Umbilical cord (tissue), 2 donors: ENCODE measurements at places on chromosomes 6 and 20. TPM values are rescaled to one million over a fixed set of nuclear protein-coding genes. Genes with fewer than 3 reads are reported as not detected.

The ANGPT4 gene
- total RNA-seq = 0.24 TPM

DNA sequence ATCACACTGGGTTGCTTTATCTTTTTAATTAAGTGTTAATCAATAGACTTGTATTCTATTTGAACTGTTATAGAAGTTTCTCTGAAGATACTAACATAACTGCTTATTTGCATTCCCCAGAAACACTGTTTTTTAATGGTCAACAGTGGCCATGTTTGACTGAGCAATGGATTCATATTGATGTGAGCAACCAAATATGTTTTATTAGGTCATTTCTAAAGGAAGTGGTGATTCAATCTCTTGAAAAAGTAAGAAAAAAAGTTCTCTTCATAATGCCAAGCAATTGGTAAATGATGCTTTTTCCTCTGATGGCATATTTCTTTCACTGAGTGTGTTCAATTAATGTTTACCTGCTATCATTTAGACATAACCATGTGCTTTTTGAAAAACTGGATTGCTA, 593.0 kb upstream of the CITED2 start:
- DNase-seq = no peak

DNA sequence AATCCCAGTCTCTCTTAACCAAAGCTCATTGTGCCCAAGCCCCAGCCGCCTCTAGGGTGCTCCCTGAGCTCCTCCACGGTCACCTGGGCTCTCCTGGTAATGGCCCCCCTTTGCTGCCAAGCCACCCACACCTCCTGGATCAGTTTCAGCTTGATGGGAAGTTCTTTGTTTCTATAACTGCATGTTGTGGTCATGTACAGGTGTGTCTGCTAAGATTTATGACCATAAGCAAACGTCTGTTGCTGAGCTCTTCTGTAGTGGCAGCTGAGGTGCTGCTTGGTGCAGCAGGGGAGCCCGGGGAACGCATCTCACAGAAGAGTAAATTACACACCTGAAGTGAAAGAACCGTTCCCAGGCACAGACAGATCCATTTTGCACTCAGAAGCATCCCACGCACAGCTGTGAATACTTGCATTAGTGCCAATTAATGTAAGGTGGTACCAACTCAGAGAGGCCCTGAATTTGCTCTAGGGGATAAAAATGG, 194.6 kb upstream of the ARID1B start:
- no peak for DNase-seq

DNA sequence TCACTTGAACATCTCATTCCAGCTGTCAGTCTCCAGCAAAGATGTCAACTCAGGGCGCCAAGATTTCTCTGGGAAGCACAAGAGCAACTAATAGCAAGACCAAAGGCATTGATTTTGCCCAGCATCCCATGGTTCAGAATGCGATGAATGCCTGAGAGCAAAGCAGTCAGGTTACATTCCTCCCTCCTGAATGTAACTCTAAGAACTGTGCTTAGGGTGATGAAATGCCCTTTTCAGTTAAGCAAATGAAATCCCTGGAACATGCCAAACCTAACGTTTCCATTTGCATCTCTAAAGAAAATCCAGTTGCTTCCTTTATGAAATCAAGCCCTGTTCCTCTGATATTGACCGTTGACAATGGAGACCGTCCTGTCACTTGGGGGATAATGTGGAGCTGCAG, 224.0 kb upstream of the PLN start:
- DNase-seq = peak; percentile 16

DNA sequence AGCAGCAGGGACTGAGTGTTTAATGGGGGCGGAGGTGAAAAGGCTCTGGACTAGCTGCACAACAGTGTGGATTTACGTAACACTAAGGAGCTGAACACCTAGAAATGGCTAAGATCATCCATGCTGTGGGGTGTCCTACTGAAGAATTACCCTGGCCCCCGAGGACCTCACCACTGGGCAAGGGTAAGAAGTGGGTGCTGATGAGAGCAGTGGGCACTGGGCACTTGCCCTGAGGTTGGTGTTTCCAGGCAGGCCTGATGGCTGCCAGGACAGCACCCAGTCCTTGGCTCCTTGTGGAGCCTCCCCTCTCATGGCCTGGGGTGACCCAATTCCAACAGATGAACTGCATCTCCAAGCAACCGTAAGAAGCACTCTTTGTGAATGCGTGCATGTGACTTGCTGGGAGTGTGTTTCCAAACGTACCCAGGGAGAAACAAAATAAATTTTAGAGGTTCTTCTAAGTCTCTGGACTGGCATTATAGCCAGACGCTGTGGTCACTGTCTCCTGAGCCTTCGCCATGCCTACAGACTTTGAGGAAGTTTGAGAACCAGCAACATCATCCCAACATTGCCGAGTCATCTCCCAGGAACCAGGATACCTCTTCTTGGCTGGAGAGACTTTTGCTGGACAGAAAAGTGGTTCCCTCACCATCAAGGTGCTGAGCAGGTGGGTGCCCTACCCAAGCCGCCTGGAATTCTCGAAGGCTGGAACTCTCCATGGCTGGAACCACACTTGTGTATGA, 245.9 kb downstream of the ERMARD start:
- DNase-seq = no peak

GRCh38 chr6:140281767-140282166, 907.3 kb upstream of the CITED2 start:
- no peak for DNase-seq
